ENCODE measurements at places on chromosomes 12 and 14.

DNA sequence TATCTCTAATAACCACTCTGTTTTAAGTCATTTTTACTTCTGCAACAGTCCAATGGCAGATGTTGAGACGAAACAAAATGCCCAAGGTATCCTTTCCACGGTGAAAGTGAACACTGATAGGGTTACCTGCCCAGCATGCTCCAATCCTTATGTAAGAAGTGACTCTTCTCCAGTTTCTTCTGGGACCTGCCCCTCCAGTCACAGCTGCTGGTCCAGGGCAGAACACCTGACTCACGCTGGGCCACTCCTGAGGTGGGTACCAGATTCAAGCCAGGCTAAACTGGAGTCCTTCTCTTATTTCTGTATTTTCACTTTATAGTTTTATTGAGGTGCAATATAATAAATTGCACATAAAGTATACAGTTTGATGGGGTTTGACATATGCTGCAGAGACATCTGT lies 16.7 kb downstream of the NT5DC3 start:
- no peak for DNase-seq

DNA sequence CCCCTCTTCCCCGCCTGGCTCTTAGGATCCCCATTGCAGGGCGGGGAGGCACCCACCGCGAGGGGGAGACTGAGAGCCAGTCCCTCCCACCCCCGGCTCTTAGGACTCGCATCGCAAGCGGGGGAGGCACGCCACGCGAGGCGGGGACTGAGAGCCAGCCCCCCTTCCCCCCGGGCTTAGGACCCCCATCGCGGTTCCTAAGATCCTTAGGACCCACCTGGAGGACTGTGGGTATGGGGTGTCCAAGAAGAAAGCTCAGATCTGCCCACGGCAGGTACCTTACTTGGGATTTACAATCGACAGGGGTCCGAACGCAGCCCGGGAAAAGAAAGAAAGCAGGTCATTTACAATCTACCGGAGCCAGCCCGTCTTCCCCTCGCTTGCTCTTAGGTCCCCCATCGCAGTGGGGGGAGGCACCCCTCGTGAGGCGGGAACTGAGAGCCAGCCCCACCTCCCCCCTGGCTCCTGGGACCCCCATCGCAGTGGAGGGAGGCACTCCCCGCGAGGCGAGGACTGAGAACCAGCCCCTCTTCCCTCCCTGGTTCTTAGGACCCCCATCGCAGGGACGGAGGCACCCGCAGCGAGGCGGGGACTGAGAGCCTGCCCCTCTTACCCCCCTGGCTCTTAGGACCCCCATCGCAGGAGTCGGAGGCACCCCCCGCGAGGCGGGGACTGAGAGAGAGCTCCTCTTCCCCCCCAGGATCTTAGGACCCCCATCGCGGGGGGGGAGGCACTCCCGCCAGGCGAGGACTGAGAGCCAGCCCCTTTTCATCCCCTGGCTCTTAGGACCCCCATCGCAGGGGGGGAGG lies 43.7 kb downstream of the DDX11 start:
- peak; percentile 65 for DNase-seq

DNA sequence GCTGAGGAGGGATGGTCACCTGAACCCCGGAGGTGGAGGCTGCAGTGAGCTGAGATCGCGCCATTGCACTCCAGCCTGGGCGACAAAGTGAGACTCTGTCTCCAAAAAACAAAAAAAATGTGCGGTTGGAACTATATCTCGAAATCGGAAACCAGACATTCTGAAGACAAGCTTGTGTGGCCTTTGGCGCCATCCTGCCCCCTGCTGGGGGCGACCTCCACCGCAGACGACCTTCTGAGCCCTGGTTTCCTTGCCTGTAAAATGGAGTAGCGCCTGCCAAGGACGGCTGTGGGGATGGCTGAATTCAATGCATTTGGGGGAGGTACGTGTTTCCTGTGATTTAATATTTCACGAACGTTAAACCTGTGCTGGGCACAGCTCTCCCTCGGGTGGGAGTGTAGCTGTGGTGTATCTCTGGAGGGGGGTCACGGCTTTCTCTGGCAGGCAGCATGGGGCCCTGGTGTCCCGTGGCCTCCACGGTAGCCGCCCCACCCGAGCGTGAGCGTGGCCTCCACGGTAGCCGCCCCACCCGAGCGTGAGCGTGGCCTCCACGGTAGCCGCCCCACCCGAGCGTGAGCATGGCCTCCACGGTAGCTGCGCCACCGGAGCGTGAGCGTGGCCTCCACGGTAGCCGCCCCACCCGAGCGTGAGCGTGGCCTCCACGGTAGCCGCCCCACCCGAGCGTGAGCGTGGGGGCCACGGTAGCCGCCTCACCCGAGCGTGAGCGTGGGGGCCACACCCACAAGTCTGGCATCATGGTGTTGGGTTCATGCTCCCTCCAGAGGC lies 55.3 kb downstream of the LRCOL1 start:
- DNase-seq = no peak

GRCh38 chr12:43951286-43951685 lies 115.4 kb downstream of the TMEM117 start:
- DNase-seq = no peak

- DNase-seq = peak; percentile 3
Observed at GRCh38 chr14:23638414-23639047, 2.4 kb downstream of the DHRS2 start.

DNA sequence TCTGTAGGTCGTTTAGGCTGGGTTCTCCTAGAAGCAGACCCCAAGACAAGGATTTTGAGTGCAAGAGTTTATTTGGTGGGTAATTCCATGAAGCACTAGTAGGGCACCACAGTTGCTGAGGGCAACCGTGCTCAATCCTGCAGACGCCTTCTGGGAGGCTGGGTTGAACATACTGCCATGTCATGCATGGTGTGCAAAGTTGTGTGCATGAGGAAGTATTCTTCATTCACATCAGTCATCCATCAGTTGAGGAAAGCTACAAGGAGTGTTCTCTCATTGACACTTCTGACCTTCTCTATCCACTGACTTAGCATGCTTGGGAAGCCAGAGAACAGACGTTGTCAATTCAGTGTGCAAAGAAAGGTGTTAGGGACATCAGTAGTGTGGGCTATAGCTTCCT lies 179.2 kb downstream of the PTPN11 start:
- no peak for DNase-seq

DNA sequence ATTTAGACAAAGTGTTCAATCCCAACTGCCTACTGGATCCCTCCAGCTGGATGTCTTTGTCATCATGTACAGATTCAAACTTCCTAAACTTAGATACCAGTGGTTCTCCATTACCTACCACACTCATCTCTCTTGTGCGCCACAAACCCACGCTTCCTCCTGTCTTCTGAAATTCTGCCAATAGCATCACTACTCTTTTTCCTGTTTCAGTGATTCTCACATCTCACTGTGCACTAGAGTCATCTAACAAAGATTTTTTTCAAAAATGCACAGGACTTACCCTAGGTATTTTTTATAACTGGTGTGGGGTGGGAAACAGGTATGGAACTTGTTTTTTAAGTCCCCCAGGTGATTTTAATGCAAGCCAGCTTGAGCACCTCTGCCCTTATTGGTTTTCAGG lies 5.9 kb downstream of the PSMB5 start:
- DNase-seq = no peak
